Muscle of leg (tissue), 16 donors: ENCODE measurements at places on chromosomes 6 and 20.
A peak's percentile ranks its signal among the peaks of the same experiment; 100 is the strongest.

- no peak for DNase-seq
Observed at GRCh38 chr6:27238010-27238983, 9.2 kb upstream of the PRSS16 start.

GRCh38 chr20:51440589-51440988, 101.9 kb downstream of the NFATC2 start:
- DNase-seq: no peak

- DNase-seq: peak; percentile 93
Observed at GRCh38 chr6:111605100-111605751, 452 bp downstream of the TRAF3IP2 start.

- DNase-seq: no peak
Observed at GRCh38 chr6:111767752-111768430, 105.4 kb downstream of the FYN start.

- no peak for DNase-seq
Observed at GRCh38 chr6:117272032-117272866, 6.9 kb downstream of the VGLL2 start.

DNA sequence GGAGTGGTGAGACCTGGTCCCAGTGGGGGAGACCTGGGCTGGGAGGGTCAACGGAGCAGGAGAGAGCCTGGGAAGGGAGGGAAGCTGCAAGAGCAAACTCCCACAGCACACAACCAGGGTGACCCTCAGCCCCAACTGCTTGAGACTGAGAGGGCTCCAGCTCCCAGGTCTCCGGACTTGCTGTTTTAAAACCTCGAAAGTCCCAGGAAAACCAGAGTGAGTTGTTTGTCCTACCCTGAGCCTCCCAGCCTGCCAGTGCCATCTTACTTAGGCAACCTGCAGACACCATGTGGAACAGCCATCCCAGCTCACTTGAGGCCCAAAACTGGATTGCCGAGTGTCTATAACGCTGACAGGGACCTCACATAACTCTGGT, 4.8 kb upstream of the NTSR1 start:
- DNase-seq: no peak

DNA sequence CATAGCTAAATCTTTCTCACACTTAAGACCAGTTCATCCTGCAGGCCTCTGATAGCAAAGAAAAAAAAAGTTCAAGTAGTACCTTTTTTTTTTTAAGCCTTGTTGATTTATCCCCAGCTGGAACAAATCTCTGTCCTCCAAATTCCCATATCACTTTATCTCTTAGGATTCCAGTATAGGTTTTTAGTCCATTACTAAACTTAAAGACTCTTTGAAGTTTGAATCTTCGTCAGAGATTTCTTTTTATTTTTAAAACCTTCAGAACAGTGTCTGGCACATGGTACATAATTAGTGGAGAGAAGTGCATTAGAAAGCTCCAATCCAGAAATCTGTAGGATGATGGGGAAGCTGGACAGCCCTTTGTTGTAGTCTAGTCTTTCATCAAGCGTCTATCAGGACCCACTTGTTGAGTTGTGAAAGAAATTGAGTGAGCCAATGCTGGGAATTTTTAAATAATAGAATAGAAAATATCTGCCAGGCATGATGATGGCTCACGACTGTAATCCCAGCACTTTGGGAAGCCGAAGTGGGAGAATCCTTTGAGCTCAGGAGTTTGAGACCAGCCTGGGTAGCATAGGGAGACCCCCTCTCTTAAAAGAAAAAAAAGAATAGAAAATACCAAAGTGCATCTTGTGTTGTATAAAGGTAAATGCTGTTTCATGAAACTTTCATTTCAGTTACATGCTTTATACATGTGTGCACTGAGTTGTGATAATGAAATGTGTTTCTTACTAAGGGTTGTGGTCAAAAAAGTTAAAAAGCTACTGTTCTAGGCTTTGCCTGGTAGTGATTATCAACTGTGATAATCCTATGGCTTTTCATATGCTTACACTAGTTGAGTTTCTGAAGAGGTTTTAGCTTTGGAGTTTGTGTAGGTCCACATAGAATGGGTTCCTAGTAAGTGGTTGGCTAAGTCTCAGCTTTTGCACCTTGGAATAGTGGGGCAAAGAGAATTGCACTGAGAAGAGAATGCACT, 3.2 kb downstream of the NFYA start:
- no peak for DNase-seq

DNA sequence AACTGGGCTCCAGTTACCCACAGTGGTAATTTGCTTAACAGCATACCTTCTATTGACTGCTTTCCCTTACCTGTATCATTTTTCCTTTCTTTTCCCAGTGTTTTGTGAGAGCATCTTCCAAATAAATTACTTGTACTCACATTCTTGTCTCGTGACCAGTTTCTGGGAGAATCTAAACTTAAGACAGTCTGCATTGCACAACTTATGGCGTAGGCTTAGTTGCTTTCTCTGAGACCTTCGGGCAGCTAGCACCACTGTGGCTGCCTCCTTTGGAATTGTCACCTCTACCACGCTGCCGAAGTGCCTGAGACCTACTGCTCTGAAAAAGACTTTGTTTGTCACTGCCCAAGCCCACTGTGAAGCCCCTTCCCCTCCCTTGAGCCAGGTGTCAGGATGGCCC, 188.1 kb upstream of the BMP2 start:
- no peak for DNase-seq

DNA sequence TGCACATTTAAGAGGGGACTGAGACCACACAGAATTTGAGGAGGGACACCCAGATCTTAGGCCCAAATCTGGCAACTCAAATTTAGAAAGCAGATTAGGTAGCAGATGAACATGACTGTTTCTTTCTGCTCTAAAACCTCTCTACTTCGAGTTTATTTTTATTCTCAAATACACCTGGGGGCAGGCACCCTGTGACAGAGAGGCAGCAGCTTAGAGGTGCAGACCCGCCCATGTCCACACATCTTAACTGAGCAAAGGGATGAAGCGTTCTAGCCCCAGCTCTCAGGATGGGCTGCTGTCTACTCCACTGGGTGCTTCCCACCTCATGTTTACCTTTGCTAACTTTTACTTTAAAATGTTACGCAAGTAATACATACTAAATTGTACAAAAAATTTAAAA, 125.0 kb downstream of the SLC23A2 start:
- no peak for DNase-seq

- no peak for DNase-seq
Observed at GRCh38 chr6:7728855-7729590, 3.1 kb downstream of the BMP6 start.

DNA sequence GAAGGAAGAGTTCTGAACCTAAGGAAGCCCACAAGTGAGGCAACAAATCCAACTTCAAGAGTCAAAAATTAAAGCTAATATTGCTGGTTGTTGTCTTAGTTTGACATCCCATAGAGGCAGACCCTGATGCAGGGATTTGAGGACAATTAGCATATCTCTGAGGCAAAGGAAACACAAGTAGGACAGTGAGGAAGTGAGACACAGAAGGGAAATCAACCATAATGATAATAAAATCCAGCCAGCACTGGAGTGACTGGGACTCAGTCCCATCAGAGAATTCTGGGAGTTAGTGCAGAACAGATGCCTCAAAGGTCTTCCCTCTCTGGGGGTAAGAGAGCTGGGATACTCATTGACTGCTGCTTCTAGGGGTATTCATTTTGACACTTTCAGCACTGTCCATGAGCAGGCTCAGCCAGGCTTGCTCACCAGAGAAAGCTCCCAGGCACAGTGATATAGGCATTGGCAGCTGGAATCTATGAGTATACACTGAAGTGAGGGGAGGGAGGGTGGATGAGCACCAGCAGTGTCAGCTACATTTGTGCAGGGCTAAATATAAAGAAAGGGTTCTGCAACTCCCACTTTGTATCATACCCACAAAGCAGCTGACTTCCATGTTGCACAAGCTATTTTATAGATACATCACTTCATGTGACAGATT, 43.4 kb upstream of the SPTLC3 start:
- no peak for DNase-seq

- DNase-seq: no peak
Observed at GRCh38 chr6:133047706-133048105, 193.5 kb upstream of the EYA4 start.

- no peak for DNase-seq
Observed at GRCh38 chr6:80331974-80332373, 225.5 kb downstream of the BCKDHB start.

- peak; percentile 91 for DNase-seq
Observed at GRCh38 chr6:45922728-45923351, 92.8 kb downstream of the CLIC5 start.

GRCh38 chr6:125612345-125612846, 137.0 kb upstream of the HEY2 start:
- no peak for DNase-seq

DNA sequence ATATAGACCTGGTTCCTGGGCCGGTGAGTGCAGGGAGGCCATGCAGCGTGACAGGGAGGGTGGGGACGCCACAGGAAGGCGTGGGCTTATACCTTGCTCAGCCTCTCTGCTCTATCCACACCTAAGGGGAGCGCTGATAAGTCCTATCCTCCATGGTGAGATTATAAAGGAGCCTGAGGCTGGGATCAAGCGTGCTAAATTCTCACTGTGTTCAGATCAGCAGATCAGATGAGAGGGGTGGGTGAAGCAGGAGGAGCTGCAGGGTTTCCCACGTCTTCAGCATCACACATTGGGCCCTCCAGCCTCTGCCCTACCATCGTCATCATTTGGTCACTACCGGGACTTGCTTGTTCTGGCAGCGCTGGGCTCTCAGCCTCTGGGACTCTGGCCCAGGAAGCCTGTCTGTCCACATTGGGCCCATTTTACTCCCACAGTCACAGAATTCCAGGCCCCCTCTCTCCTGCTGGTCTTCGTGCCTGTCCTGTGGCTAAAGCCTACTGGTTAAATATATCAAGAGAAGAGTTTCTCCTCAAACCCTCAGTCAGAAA, 29.1 kb upstream of the PDE10A start:
- DNase-seq: no peak

- DNase-seq: no peak
Observed at GRCh38 chr6:130417951-130418350, 52.1 kb downstream of the TMEM200A start.

GRCh38 chr6:169099411-169100202, 154.0 kb downstream of the THBS2 start:
- DNase-seq: no peak

DNA sequence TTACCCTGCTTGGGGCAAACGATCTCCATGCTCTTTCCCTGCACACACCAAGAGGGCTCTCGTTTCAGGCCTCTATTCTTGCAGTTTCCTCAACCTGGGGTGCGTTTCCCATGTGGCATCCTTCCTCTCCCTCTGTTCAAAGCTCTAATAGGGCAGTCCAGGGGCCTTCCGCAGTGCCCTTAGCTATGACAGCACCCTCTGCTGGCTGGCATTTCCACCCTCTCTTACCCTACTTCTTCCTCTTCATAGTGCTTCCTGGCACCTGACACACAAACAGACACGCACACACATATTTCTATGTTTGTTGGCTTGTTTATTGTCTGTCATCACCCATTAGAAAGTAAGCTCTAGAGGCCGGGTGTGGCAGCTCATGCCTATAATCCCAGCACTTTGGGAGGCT, 294.0 kb downstream of the CLIC5 start:
- DNase-seq: no peak

DNA sequence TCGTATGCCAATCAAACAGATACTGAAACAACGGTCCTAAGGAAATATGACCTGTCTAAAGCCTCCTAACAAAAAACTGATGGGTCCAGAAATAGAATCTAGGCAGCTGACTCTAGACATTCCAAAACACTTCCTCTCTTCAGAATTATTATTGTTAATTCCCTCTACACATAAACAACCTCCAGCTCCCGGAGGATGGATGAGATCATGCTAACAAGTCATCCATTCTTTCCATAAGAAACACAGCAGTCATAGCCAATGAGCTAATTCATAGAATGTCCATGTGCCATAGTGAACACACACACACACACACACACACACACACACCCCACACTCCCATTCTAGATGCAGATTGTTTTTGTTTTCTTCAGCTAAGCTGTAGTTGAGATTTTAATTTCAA, 44.3 kb downstream of the HDGFL1 start:
- peak; percentile 96 for DNase-seq

DNA sequence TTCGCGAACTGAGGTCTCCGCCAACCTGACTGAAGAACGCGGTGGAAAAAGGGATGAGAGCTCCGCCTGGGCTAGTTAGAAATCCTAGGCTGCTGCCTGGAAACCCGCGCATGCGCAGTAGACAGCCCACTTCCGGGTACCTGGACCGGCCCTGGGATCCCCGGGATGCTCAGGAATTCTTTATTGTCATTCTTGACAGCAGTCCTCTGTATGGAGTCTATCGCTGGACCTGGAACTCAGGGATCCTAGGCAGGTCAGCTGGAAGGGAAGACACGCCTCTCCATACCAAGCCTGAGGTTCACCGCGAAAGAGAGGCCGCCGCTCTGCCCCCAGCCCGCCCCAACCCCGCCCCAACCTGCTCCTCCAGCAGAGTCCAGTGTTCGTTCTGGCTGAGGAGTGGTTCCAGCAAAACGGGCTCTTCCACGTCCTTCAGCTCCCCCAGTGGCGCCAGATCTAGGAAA, 1379.2 kb upstream of the DEFB115 start:
- no peak for DNase-seq
